SK-N-SH (cell line): ENCODE measurements at places on chromosomes 12 and 14. TPM values are rescaled to one million over a fixed set of nuclear protein-coding genes. Genes with fewer than 3 reads are reported as not detected.

Gene SYNE3
- polyA plus RNA-seq, result 1.8 and 2.0 TPM in 2 replicates

Gene MAP3K9
- polyA plus RNA-seq, result 2.0 and 2.1 TPM in 2 replicates

DNA sequence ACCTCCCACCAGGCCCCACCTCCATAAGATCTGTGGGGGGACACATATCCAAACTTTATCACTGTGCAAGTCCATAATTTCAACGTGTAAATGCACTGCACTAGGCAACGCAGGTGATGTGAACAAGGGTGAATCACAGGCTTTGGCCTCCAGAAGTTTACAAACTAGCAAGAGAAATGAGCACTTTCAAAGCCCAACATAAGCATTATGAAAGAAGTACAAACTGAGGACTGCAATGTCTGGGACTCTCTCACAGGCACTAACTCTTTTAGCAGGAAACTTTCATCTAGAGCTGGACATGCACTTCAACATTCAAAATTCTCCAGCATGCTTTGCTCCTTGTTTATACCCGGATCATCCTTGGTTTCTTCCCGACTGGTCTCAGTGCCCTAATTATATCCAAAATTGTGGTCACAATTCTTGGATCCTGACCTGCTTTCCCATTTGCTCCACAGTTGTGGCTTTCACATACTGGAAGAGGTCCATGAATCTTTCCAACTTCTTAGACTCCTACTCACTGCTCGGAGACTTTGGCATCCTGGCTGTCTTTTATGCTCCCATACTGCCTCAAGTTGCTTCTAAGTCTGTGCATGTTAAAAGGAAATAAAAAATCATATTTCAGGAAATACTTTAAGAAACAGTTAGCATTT lies 44.9 kb upstream of the STRAP start:
- no peak for DNase-seq
- no peaks in the 10 kb centered on the region for H3K4me1 ChIP-seq
- no peak overlapping the region for H3K27ac ChIP-seq

DNA sequence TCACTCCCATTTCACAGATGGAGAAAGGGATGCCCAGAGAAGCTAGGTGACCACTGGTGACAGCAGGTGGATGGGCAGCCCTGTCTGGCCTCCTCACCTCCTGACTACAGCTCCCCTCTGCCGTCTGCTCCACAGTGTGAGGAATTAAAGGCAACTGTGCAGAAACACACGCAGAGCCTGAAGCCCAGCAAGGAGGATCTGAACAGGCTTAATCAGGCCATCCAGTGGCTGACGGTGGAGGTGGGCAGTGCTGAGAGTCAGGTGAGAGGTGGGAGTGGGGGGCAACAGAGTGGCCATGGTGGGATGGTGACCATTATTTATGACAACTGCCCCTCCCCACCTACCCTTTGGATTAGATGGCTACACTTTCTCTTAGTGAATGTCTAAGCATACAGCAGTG lies 1.2 kb downstream of the KRT86 start:
- H3K4me3 ChIP-seq, result no peak overlapping the region
- H3K27ac ChIP-seq, result no peak overlapping the region
- H3K27me3 ChIP-seq, result no peaks in the 10 kb centered on the region
- H3K4me1 ChIP-seq, result peaks cover 11% of the 10 kb centered on the region; the same call in 1 of the 2 replicates

GRCh38 chr12:124449623-124450375 lies 117.6 kb downstream of the NCOR2 start:
- H3K27ac ChIP-seq, result no peak overlapping the region
- no peak for DNase-seq
- H3K27me3 ChIP-seq, result no peaks in the 10 kb centered on the region
- H3K4me1 ChIP-seq, result peaks cover 26% of the 10 kb centered on the region
- H3K36me3 ChIP-seq, result peaks cover 5% of the 10 kb centered on the region
- H3K4me3 ChIP-seq, result no peak overlapping the region
